ENCODE measurements at places on chromosomes 11 and 22. TPM values are rescaled to one million over a fixed set of nuclear protein-coding genes. Genes with fewer than 3 reads are reported as not detected.

Gene FZD4
- 87.5 TPM for polyA plus RNA-seq

Gene PTS
- 25.6 TPM for polyA plus RNA-seq

Gene PANX3
- not detected for polyA plus RNA-seq

Gene KLHL35
- 0.65 TPM for polyA plus RNA-seq

Gene VSIG2
- 36.1 TPM for polyA plus RNA-seq

Gene CD3G
- 0.25 TPM for polyA plus RNA-seq
